NCI-H345 (cell line): ENCODE measurements at places on chromosomes 6 and 20.

DNA sequence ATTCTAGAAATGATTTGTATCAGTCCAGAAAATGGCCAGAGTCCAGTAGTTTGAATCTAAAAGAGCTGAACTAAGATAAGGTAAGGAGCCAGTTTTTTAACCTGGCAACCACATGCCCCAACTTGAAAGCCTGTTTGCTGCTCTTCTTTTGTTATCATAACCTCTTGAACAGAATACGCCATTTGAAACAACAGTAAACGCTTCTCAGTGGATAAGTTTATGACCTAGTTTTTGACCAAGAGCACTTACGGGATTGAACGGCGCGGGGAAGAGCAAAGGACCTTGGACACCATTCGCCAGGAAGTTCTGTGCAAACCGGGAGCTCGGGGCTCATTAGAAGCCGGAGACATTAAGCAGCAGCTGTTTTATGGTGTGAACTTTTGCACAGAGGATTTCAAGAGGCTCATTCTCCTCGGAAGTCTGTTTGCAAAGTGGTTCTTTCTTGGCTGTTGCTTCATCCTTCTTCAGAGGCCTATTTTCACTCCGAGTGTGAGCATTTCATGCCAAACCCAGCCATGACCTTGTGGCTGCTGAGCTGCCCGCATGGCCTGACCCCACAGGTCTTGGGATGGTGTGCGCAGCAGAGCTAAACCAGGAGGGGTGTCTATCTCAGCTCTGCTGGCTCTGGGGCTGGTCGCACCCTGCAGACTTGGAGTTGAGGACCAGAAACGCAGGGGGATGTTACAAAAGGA is 215.1 kb downstream of the SOX4 start:
- DNase-seq: peak; percentile 40

- no peak for DNase-seq
These were observed 1.2 kb upstream of the ZSCAN31 start for GRCh38 chr6:28337121-28337520.

DNA sequence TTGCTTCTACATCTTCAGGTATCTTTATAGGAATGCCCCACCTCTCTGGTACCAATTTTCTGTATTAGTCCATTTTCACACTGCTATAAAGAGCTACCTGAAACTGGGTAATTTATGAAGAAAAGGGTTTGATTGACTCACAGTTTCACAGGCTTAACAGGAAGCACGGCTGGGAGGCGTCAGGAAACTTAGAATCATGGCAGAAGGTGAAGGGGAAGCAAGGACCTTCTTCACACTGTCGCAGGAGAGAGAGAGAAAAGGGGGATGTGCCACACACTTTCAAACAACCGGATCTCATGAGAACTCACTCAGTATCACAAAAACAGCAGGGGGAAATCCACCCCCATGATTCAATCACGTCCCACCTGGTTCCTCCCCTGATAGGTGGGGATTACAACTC is 24.4 kb upstream of the LY86 start:
- no peak for DNase-seq

GRCh38 chr6:30100585-30101443 is 12.1 kb downstream of the TRIM31 start:
- DNase-seq: no peak

GRCh38 chr6:134577998-134578397 is 260.1 kb upstream of the SGK1 start:
- DNase-seq: no peak

GRCh38 chr20:38875175-38875993 is 50.8 kb upstream of the FAM83D start:
- DNase-seq: no peak

GRCh38 chr6:19869464-19869863 is 32.3 kb downstream of the ID4 start:
- no peak for DNase-seq

GRCh38 chr6:150312395-150312794 is 56.4 kb upstream of the IYD start:
- DNase-seq: no peak

DNA sequence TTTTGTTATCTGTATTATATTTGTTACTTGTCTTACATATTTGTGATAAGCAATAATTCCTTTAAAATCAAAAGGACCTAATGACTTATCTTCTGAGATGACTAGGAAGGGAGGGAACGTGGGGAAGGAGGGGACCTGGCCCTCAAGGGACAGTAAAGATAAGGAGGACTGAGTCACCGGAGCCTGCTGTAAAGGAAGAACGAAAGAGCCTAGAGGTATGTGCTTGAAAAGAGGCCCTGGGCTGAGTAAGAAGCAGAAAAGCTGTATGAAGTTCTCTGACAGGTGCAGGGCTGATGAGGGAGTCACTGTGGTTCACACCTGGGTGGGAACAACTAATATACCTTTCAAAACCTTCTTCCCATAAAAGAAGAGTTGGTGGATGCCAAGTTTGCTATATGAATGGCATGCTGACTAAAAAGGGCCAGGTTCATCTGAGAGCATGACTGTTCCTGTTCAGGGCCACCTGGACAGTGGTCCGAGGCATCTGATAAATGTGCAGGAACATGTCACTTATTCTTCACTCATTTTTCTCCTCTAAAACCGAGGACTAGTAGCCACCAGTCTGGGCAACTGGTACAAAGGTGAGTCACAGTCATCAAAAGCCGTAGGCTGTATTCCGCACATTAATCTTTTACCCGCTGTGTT is 111.3 kb downstream of the TNFAIP3 start:
- no peak for DNase-seq

- DNase-seq: no peak
These were observed 2.2 kb downstream of the SNTA1 start for GRCh38 chr20:33441142-33441955.
